ENCODE measurements at places on chromosomes 13 and 19.

DNA sequence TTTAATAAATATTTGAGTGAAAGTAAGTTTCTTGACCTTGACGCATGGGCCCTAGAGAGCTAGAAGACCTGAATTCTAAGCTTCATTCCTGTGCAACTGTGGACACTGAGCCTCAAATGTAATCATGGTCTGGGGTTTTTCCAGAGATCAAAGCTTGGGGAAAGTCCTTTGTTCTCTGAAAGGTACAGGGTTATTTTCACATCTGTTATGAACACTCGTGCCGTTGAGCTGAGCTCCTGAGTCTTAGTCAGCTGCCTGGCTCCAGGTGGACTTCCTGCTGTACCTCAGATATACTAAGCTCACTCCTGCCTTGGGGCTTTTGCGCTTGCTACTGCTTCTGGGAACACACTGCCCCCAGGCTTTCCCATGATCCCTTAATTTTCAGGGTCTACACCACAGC lies 7.5 kb upstream of the ZBTB32 start:
- no peak overlapping the region for H3K27ac ChIP-seq
- no peak for DNase-seq
- H3K4me1 ChIP-seq = no peaks in the 10 kb centered on the region
- no peaks in the 10 kb centered on the region for H3K27me3 ChIP-seq

DNA sequence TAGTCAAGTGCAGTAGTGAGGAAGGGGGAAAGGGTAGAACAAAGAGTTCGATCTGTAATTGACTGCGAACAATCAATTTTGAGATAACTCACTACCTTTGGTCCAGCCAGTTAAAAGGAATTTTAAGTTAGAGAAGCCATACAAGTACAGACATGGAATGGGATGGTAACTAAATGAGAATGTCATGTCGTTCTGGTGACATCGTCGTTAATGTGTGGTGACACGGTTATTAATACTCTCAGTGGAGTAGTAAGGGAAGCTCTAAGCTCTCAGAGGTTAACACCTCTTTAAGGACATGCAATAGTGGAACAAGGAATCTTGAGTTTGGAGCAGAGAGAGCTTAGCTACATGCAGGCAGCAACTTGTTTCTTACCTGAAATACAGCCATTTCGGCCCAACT lies 154.9 kb upstream of the KLF12 start:
- no peak overlapping the region for H3K27ac ChIP-seq
- H3K4me1 ChIP-seq = peaks cover 3% of the 10 kb centered on the region
- DNase-seq = no peak
- no peaks in the 10 kb centered on the region for H3K27me3 ChIP-seq

DNA sequence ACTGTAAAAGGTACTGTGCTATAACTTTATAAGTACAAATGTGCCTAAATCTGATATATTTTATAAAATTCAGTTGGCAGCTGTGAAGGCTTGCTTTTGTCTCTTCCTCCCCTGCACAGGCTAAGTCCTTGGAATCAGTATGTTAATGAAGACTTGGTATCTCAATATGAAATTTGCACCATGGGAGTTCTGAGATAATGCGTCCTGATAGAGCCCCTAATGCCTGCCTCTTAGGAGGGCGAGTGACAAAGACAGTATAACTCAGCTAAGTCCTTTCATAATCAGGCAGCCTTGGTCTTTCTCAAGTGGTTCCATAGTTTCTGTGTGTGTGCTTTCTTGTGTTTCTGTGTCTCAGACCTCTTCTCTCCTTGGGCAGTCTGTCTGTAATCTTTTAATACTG lies 14.7 kb downstream of the LRCH1 start:
- H3K36me3 ChIP-seq = no peaks in the 10 kb centered on the region
- no peak overlapping the region for H3K27ac ChIP-seq
- H3K4me3 ChIP-seq = no peak overlapping the region

- H3K4me1 ChIP-seq = no peaks in the 10 kb centered on the region
- H3K27ac ChIP-seq = no peak overlapping the region
- H3K36me3 ChIP-seq = peaks cover 5% of the 10 kb centered on the region
- H3K27me3 ChIP-seq = no peaks in the 10 kb centered on the region
These were observed 25.7 kb downstream of the TLE6 start for GRCh38 chr19:3003046-3003445.

DNA sequence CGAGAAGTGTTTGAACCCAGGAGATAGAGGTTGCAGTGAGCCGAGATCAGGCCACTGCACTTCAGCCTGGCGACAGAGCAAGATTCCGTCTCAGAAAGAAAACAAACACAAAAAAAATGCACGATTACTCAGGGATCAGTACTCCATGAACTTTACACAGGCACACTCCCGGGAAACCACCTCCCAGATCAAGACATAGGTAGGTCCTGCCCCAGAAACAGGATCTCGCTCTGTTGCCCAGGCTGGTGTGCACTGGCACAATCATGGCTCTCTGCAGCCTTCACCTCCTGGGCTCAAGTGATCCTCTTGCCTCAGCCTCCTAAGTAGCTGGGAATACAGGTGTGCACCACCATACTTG lies 11.2 kb downstream of the VASP start:
- no peak for DNase-seq
- H3K27me3 ChIP-seq = no peaks in the 10 kb centered on the region
- no peak overlapping the region for H3K27ac ChIP-seq
- no peak overlapping the region for H3K4me3 ChIP-seq

GRCh38 chr13:59203855-59204254 lies 959.9 kb downstream of the DIAPH3 start:
- no peaks in the 10 kb centered on the region for H3K27me3 ChIP-seq
- no peaks in the 10 kb centered on the region for H3K4me1 ChIP-seq
- H3K27ac ChIP-seq = no peak overlapping the region
- H3K36me3 ChIP-seq = no peaks in the 10 kb centered on the region

GRCh38 chr19:1774989-1775772 lies 21.9 kb downstream of the ONECUT3 start:
- H3K4me3 ChIP-seq = peak overlapping the region; percentile 23
- peaks cover 14% of the 10 kb centered on the region for H3K27me3 ChIP-seq
- H3K36me3 ChIP-seq = no peaks in the 10 kb centered on the region
- no peaks in the 10 kb centered on the region for H3K4me1 ChIP-seq
- DNase-seq = no peak

DNA sequence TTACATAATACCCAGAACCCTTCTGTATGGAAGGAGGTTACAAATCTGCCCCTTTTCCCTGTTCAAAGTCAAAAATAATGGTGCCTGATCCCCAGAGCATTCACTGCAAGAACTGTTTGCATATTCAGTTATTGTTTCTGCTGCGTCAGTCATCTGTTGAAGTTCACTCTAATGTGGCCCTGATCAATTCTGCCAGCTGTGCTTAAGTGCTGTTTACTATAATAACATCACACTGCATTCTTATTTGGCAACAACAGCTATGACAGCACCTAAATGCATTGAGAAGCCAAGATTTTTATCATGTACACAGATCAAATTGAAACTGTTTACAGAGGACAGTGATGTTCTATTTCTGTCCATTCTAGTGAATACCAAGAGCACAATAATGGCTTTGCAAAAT lies 115.9 kb downstream of the DACH1 start:
- no peaks in the 10 kb centered on the region for H3K4me1 ChIP-seq
- no peaks in the 10 kb centered on the region for H3K27me3 ChIP-seq
- no peak overlapping the region for H3K27ac ChIP-seq
- H3K4me3 ChIP-seq = no peak overlapping the region
- H3K36me3 ChIP-seq = no peaks in the 10 kb centered on the region

DNA sequence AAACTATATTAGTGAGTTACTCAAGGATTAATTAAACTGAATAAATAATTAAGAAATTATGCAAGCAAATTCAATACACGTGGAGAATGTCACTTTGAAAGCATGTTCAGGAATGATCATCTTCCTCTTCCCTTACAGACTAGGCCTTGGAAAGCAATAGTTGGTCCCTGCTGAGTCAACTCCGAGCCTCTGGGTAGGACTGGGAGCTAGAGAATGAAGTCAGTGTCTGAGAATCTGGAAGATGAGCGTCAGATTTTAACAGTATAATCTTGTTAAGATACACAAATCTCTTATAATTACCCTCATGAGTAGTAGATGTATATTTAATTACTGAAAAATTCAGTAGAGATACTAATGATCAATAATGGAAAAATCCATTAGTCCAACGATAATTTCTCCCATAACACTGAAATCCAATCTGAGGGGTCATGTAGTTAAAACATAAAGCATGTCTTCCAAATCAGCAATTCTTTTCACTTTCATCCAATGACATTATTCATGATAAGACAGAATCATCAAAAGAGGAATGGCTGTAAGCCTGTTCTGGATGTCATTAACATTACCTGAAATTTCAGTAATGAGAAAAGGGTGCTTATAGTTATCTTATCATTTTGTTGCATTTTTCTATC lies 423.0 kb downstream of the DCT start:
- no peak for DNase-seq
- no peak overlapping the region for H3K27ac ChIP-seq
- no peak overlapping the region for H3K4me3 ChIP-seq
- no peaks in the 10 kb centered on the region for H3K4me1 ChIP-seq
- H3K36me3 ChIP-seq = no peaks in the 10 kb centered on the region
- no peaks in the 10 kb centered on the region for H3K27me3 ChIP-seq

DNA sequence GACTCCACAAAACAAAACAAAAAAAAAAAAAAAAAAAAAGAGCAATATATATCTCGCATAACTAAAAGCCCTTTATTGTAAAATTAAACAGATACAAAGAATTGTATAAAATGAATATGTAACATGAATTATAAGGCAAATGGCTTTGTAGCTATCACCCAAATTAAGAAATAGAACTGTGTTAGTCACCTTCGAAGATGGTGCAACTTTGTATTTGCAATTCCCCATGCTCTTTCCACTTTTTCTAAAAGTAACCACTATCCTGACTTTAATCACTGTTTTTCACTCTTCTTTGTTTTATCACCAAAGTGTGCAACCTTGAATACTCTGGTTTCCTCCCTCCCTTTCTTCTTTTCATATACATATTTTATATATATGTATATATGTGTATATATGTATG lies 57.1 kb upstream of the HTR2A start:
- no peaks in the 10 kb centered on the region for H3K36me3 ChIP-seq
- H3K27me3 ChIP-seq = no peaks in the 10 kb centered on the region
- no peaks in the 10 kb centered on the region for H3K4me1 ChIP-seq
- DNase-seq = no peak
- no peak overlapping the region for H3K4me3 ChIP-seq

GRCh38 chr19:33690378-33691029 lies 68.8 kb downstream of the CHST8 start:
- no peaks in the 10 kb centered on the region for H3K36me3 ChIP-seq
- H3K4me1 ChIP-seq = no peaks in the 10 kb centered on the region
- no peak overlapping the region for H3K4me3 ChIP-seq

DNA sequence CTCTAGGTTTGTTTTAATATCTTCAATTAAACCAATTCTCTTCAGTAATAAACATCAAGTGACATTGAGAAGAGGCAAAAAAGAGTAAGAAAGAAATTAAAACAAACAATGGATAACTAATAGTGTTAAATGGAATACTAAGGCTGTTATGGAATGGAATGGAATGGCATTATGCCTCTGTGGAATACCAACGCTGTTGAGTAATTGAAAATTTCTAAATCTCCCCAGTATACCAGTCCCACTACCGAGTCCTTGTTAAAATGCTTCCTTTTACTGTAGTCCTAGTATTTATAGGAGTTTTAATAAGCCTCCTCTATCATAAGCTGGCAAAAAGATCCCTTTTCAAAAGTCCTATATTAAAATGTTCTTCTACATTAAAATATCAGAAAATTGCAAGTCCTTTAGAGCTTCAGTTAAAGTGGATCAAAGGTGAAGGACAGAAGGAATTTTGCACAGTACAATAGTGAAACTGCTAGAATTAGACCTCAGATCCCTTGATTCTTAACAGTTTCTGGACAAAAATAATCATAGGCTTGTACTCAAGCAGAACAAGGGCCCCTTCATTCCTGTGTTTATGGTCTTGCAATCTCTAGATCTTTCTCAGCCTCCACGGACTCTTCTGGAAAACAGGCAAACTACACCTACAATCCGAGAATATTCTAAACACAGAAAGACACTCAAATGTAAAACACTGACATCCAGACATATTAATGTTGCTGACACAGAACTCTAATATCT lies 128.2 kb downstream of the PCDH9 start:
- no peaks in the 10 kb centered on the region for H3K4me1 ChIP-seq
- no peaks in the 10 kb centered on the region for H3K27me3 ChIP-seq
- no peak overlapping the region for H3K27ac ChIP-seq
- no peaks in the 10 kb centered on the region for H3K36me3 ChIP-seq
- H3K4me3 ChIP-seq = no peak overlapping the region

DNA sequence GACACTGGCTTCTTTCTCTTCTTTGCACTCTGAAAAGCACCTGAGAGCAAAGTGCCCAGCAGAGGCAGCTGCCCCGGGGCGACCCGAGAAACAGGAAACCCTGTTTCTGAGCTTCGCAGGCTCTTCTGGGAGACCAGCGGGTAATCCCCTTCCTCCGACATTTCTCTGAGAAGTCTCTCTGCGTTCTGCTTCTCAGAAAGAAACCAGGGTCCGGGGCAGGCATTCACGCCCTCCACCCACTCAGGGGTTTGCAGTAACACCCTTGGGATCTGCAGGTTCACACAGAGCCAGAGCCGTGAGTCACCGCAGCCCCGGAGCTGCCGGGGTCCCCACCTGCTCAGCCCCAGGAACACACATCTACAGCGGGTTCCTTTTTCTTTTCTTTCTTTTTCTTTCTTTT lies 86.0 kb downstream of the GADD45B start:
- no peaks in the 10 kb centered on the region for H3K4me1 ChIP-seq
- no peaks in the 10 kb centered on the region for H3K27me3 ChIP-seq
- DNase-seq = no peak

DNA sequence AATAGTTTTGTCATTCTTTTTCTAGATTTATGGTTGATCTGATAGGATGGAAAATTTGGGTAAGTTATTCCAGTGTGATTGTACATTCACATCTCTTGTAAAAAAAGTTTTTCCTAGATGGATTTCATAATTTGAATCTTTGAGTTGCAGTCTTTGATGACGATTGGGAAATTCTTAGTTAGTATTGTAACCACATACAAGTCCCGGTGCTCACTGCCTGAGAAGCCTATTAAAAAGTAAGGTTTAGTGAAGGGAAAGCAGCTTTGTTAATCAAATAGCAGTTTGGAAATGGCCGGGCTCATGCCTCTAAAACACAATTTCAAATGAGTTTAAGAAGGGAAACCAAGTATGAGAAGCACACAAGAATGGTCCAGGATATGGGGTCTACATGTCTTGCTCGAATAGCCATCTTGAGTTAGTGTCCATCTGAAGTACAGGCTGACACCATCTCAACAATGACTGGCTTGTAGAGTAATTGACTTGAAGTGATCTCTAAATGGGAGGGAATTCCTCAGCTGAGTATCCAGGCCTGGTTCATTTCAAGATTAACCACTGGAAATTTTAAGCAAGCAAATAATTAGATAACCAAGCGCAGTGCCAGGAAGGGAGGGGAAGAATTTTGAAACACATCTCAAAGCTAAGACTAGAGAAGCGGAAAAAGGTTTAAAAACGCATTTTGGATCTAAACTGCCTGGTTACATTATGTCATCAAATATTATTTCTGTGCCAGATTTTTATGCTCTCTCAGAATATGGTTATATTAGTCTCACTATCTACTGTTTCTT lies 1145.6 kb upstream of the MIR17HG start:
- H3K27me3 ChIP-seq = no peaks in the 10 kb centered on the region
- no peak overlapping the region for H3K27ac ChIP-seq
- no peaks in the 10 kb centered on the region for H3K4me1 ChIP-seq
- no peak overlapping the region for H3K4me3 ChIP-seq
- no peaks in the 10 kb centered on the region for H3K36me3 ChIP-seq

- no peak for DNase-seq
- peak overlapping the region; percentile 59 for H3K27ac ChIP-seq
- no peaks in the 10 kb centered on the region for H3K36me3 ChIP-seq
- no peak overlapping the region for H3K4me3 ChIP-seq
These were observed 6.4 kb downstream of the MOB3A start for GRCh38 chr19:2089727-2090053.

- no peak for DNase-seq
- no peaks in the 10 kb centered on the region for H3K27me3 ChIP-seq
- H3K36me3 ChIP-seq = no peaks in the 10 kb centered on the region
- no peak overlapping the region for H3K4me3 ChIP-seq
These were observed 26.2 kb downstream of the FREM2 start for GRCh38 chr13:38713046-38713445.

All from breast epithelium (tissue), 4 donors.